Stimulated activated naive CD8-positive, alpha-beta T cell treated with anti-CD3 and anti-CD28 coated beads, Interleukin-15, Interleukin-2, amounts not matched to agents 100 U/mL and 50 U/mL, for 24 hours (primary cell): ENCODE measurements at places on chromosomes 7 and 10.

GRCh38 chr7:84658286-84658685 is 463.7 kb upstream of the SEMA3A start:
- no peak for DNase-seq

DNA sequence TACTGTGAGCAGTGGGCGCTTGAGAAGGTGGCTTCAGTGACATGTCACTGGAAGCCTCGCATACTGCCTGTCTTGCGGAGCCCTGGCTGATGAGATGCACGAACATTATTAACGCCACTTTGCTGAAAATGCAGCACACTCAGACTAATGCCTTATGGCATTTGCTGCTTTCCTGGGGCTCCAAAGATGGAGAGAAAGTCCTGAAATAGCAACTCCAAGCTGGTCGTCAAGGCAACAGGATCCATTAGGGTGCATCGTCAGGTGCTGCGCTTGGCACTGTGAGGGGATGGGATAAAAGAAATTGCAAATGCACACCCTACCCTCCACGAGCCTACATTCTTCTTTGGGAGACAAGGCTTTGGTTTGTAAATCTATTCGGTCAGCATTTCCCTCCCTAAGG is 592.5 kb downstream of the TYW1 start:
- no peak for DNase-seq

GRCh38 chr7:1753564-1753867 is 83.4 kb downstream of the ELFN1 start:
- DNase-seq = no peak

DNA sequence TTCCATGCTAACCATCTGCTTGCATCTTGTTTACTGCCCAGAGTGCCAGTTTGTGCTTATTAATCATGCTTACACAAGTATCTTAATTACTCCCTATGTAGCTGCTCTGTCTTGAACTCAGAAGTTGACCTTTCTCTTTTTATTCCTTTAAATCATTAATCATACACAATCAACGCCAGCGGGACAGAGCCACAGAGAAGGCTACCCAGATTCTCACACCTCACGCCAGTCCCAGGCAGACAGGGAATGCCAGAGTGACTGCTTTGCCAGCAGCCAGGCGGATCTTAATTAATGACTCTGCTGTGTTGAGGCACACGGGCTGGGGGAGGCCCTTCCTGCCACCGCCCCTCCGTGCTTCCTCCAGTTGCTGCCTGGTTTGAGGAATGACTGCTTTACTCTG is 229.4 kb downstream of the LRMDA start:
- no peak for DNase-seq

DNA sequence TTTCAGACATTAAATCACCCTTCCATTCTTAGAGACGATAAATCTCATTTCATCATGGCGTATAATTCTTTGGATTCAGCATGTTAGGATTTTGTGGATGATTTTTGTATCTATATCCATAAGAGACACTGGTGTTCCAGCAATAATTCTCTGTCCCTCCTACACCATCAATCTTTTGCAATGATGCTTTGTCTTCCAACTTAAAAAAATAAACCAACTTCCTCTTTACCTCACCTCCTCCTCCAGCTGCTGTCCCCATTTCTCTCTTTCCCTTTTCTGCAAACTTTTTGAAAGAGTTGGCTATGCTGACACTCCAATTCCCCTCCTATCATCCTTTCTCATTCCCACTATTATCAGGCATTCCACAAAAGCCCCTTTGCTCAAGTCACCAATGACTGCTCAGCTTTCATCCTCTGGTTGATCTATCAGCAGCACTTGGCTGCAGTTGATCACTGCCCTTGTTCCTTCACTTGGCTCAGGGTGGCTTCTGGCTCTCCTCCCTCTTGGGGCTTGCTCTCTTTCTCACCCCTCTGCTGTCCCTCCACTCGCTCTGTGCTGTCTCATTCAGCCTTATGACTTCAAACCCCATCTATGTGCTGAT is 130.0 kb downstream of the ARHGAP22 start:
- DNase-seq = no peak

- DNase-seq = no peak
Observed at GRCh38 chr7:130845581-130846085, 111.6 kb upstream of the KLF14 start.

DNA sequence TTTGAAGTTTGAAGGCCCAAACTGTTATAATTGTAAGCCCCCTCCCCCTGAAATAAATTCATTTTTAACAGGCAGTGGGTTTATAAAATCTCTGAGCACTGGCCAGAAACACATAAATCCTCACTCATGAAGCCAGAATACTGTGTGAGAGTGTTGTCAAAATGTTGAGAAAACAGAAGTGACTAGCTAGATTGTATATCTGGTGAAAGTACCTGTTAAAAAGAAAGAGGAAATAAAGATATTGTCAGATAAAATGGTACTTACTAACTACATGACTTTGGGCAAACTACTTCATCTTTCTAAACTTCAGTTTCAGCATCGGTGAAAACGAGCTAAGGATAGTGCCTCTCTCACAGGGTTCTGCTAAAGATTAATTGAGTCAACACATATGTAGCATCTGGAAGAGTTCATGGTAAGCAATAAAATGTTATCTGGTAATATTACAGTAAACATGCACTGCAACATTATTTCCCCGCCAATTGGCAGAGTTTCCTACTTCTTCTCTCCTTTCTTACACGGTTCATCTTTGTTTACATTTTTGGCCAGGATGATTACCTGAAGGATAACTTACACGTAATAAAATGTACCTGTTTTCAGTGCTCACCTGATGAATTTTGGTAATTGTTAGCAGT is 202.5 kb upstream of the CHRM2 start:
- no peak for DNase-seq

DNA sequence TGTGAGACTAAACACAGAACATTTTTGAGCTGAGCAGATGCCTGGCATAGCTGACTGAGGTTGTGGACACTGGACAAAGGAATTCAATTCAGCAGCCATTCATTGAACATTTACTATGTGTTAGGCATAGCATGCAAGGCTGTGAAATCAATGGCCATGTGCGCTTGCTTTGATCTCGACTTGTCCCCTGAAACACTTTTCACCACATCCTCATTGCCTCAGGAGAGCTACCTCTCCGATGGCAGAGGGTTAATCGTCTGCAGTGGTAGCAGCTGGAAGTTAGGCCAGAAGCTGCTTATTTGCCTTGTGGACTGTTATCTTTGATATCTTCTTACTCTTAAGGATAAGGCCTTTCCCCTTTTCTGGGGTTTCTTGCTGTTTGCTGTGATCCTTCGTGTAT is 297.8 kb downstream of the AUTS2 start:
- DNase-seq = no peak

DNA sequence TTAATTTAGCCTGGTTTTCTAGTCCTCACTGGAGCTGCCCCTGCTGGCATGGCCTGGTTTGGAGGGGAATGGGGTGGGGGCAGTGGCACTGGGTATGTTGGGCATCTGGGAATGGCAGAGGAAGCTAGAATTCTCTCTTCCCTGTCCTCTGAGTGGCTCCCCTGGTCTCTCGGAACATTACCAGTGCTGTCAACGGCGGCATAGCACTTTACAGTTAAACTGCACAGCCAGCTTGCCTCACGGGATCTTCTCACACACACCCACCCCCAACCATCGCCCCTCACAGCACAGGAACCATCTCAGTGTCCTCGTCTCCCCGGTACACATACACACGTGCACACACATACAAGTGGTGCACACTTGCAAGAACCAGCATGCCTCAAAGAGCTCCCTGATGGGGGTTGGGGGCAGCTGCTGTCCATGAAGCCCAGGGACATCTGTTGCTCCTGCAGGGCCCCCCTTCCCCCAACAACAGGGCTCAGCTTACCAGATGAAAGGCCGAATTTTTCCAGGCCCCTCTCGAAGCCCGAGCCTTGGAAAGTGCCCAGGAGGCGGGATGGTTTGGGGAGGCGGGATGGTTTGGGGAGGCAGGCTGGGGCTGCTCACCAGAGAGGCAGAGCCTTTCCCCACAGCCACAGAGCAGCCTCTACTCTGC is 41.0 kb downstream of the TSPAN15 start:
- DNase-seq = no peak

DNA sequence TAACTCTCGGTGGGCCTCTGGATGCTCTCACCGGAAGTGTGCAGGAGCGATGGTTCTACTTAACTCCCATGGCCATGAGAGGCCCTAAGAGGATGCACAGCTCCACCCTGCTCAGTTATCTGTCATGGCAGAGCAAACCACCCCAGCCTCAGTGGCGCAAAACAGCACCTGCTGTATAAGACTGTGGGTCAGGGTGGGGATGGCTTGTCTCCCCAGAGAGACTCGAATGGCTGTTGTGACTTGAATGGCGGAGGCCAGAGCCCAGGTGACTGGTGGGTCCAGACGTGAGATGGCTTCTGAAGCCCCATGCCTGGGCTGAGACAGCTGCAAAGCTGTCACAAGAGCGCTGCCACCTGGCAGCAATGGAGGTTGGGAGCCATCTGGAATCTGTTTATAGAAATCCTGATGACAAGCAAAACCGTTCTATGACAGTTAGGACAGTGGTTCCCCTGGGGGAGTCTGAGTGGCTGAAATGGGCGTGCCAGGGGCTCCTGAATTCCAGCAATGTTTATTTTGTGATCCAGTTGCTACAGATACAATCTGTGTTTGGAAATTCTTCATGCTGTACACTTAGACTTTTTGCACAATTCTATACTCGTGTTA is 490.5 kb downstream of the TCERG1L start:
- no peak for DNase-seq

GRCh38 chr10:79081353-79082034 is 12.7 kb downstream of the ZMIZ1 start:
- no peak for DNase-seq

DNA sequence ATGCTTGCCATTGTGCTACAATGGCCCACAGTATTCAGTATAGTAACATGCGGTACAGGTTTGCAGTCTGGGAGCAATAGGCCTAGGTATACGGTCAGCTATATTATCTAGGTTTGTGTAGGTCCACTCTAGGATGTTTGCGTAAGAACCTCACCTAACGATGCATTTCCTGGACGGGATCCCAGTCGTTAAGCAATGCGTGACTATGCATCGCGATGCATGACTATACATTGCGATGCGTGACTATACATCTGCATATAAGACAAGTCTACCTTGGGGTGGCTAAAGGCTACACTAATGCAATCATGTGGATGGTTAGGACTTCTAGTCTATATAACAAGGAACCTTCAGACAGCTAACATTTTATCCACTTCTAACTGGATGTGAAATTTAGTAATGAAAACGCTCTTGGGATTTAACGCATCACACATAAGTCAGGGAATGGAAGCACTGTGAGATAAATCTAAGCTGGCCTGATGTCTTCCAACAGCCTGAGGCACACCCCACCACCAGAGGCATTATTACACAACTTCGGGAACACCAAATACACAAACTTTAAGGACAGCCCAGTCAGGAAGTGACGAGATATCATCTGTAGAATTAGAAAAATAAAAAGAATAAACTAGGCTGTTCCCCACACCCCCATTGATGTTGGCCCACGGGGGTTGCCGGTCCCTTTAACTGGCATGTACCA is 9.2 kb downstream of the GNA12 start:
- no peak for DNase-seq

DNA sequence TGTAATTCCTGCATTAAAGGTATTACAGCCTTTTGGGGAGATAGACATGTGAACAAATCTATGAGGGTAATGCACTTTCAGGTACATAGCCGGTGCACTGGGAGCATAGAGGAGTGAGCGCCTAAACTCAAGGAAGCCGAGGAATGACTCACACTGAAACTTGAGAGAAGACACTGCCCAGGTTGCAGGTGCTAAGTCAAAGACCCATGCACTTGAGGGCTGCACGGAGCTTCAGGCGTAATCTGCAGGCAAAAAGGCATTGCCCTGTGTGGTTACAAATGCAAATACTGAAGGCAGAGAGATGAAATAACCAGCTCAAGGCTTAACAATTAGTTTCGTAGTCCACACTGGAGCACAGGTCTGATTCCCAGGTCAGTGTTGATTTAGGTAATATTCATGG is 51.0 kb upstream of the OSBPL3 start:
- DNase-seq = no peak

GRCh38 chr10:12849319-12850181 is 152.0 kb downstream of the CCDC3 start:
- peak; percentile 7 for DNase-seq

- DNase-seq = no peak
Observed at GRCh38 chr7:23907012-23907411, 197.0 kb downstream of the STK31 start.

DNA sequence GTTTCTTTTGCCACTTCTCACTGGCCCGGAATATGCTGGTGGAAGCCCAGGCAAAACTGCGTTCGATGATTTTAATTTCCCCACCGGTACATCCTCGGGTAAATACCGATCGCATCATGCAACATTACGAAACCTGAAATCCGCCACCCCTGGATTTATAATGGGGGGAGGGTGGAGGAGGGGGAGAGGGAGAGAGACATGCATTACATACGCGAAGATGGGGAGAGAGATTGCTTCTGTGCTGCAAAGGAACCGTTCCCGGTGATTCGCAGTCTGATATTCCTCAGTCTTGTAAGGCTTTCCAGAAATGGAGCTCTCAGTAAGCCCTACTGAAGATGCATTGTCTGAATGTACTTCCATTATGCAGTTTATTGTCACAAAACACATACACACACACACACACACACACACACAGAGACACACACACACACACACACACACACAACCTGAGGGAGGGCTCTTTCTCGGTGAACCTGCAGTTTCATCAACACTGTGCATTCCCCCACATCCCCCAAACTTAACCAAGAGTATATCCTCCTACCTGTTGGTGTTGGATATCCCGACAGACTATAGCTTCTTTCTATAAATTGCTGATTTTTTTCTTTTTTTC is 741 bp downstream of the GPR85 start:
- DNase-seq = no peak

DNA sequence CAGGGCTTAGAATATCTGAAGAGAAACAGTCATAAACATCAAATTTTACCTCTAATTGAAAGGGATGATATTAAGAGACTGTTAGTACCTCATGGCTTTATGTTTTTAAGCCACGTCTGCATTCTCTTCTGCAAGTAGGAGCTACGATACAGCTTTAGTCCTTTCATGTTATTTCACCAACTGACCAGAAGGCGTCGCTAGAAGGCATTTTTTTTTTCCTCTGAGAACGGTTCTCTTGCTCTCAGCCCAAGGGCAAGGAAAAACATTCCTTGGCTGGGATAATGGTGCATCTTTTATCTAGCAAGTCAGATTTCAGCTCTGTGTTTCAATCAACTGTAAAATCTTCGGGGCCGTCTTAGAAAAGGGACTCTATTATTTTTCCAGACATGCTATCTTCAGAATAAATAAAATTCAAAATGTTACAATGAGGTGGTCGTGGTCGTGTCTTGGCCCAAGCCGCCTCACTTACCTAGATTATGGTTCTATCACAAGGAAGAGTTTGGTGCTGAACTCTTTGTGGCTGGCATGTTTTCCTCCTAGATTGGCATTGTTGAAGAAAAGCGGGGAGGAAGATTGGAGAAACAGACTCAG is 41.6 kb upstream of the LYZL2 start:
- DNase-seq = peak; percentile 33

GRCh38 chr7:26792576-26792975 is 71.8 kb downstream of the SKAP2 start:
- no peak for DNase-seq
